Activated CD4-positive, alpha-beta T cell treated with anti-CD3 and anti-CD28 coated beads for 48 hours (primary cell): ENCODE measurements at places on chromosomes 12 and 14.

GRCh38 chr14:80621701-80622100 is 319.8 kb downstream of the CEP128 start:
- no peak for DNase-seq

GRCh38 chr14:94175011-94175745 is 1.1 kb downstream of the PPP4R4 start:
- DNase-seq, result peak; percentile 26

DNA sequence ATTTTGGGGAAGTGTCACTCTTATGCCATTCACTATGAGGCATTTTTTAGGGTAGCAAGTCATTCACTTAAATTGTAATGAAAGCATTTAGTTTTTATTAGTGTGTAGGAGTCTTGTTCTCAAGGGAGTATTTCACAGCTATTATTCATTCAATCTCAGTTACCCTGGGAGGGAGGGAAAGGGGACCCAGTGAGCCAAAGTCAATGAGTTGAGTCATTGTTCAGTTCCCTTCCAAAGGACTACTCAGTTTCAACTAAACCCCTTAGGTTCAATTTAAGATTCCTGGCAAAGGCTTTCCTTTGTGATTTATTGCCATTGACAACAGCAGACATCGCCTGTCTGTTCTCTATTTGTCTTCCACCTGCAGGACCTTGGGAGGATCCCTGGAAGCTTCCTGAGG is 29.3 kb upstream of the RASSF8 start:
- no peak for DNase-seq

- DNase-seq, result peak; percentile 93
Measured at GRCh38 chr12:122946690-122947341, 19.4 kb downstream of the ABCB9 start.

DNA sequence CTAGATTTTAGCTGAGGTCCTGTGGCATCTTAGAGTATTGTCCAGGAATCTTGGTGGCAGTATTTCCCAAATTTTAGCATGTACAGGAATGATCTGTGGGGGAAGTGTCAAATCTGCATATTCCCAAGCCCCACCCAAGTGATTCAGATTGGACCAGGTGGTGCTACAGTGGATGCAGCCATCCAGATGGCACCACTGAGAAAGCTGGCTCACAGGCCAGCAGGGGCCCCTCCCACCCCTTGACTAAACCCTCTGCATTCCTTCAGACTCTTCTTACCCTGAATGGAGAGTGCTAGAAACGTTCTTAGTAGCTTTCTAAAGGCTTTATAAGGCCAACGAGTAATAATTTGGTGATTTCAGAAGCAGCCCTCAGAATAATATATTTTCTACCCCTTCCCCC is 255.2 kb downstream of the NRXN3 start:
- no peak for DNase-seq

DNA sequence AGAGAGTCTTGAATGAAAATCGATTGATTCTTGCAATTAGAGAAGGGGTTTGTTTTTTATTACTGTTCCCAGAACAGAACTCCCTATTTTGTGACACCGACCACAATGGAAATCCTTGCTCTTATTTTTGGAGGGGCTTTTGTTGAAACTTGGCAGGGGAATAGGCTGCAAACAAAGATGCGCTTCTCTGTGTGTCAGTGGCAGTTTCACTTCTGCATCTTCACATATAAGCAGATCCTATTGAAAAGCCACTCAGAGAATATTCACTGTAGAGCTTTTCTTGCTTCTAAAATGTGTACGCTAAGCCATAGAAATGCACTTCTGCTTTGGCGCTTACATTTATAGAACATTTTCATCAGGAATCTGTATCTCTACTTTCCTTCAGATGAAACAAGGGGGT is 1822.4 kb upstream of the SEL1L start:
- no peak for DNase-seq

DNA sequence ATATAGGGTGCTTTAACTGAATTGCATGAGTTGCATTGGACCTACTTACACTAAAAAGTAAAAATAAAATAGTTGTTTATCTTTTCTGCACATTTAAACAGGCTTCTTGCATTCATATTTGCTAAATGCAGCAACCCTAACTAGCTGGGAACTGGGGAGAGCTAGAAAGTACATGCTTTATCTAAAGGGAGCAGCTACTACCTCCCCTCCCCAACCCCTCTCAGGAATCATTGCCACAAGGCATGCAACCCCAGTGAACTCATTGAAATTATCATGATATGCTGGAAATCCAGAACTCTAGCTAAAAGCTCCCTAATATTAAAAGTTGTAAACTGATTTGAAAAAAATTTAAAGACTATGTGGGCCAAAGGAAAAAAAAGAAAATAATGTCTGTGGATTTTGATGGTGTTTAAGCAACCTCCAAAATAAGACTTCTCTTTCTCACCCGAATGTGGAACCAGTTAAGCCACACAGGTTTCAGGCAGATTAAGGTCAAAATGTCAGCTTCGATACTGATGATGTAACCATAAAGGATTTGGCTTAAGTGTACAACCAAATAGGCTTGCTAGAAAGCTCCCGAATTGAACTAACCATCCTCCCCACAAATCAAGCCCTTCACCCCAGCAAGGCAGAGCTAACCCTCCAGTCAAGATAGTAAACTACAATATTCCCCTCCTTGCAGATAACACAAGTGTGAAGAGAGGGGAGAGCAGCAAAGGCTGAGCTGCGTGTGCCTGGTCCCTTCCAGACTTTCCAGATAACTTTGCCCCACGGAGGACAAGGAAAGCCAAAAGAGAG is 13.8 kb upstream of the POC1B start:
- no peak for DNase-seq

- DNase-seq, result no peak
Measured at GRCh38 chr12:28192125-28192524, 1.9 kb downstream of the CCDC91 start.

DNA sequence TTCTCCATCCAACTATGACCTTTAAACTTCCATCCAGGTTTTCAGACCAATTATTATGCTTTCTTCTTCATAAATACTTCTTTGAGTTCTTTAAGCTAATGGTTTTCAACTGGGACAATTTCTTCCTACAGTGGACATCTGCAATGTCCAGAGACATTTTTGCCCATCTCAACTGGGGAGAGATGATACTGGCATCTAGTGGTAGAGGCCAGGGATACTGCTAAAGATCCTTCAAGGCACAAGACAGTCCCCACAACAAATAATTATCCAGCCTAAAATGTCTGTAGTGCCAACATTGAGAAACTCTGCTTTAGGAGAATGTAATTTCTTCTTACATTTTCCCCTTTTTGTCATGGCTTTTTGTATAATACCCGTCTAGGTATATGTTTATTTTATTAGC is 10.6 kb downstream of the TRHDE start:
- DNase-seq, result no peak

- DNase-seq, result no peak
Measured at GRCh38 chr14:90111895-90112534, 50.2 kb downstream of the KCNK13 start.
